ENCODE measurements at places on chromosomes 4 and X.

DNA sequence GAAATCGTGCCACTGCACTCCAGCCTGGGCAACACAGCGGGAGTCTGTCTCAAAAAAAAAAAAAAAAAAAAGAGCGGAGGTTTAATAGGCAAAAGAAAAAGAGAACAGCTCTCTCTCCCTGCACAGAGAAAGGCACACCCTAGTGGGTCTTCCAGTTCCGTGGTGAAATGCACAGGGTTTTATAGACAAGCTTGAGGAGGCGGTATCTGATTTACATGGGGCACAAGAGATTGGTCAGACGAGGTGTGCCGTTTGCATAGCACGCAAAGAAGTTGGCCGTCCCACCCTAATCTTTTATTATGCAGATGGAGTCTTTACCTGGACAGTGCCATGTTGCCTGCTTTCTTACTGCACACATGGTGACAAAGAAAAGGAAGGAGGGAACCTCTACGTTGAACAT is 33.5 kb upstream of the REST start:
- no peak for DNase-seq

GRCh38 chrX:73831500-73831899 is 268.5 kb downstream of the CHIC1 start:
- no peak for DNase-seq

GRCh38 chr4:152805818-152806217 is 26.1 kb downstream of the ARFIP1 start:
- no peak for DNase-seq

GRCh38 chr4:6751611-6752485 is 30.7 kb upstream of the KIAA0232 start:
- DNase-seq, result no peak

GRCh38 chrX:101958139-101958538 is 26.3 kb upstream of the ZMAT1 start:
- DNase-seq, result no peak

- no peak for DNase-seq
These were observed 30.1 kb downstream of the NEUROG2 start for GRCh38 chr4:112485930-112486329.

- peak; percentile 43 for DNase-seq
These were observed 482.0 kb upstream of the TENM3 start for GRCh38 chr4:181761156-181761555.

DNA sequence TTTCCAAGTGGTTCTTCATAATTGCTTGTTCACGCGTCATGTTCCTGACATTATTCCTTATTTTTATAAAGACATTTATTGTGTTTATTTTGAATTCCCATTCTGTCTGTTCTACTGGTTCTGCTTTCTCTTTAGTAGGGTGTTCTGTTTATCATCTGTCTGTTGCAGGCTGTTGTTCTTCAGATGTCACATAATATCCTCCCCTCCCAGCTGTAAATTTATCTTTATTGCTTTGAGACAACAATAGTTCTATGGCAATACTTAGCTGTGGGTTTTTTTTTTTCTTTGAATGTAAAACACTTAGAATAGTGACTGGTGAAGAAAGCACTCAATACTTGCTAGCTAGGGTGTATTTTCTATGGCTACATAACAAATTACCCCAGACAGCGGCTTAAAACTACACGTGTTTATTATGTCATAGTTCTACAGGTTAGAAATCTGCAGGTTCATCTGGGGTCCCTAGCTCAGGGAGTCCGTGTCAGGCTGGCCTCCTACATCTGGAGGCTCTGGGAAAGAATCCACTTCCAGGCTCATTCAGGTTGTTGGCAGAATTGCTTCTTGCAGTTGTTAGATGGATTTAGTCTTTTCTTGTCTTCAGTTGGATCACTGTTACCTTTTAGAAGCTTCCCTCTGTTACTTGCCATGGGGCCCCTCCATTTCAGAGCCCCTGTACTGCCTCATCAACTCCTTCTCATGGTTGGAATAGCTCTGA is 63.4 kb upstream of the ENPEP start:
- no peak for DNase-seq

GRCh38 chrX:134631426-134632346 is 26.6 kb downstream of the PLAC1 start:
- DNase-seq, result peak; percentile 43

- DNase-seq, result peak; percentile 51
These were observed 298.8 kb upstream of the TAPT1 start for GRCh38 chr4:16524911-16525554.

- DNase-seq, result no peak
These were observed 139.1 kb downstream of the ARX start for GRCh38 chrX:24876530-24877287.

- no peak for DNase-seq
These were observed 167.1 kb downstream of the NHS start for GRCh38 chrX:17542123-17542522.

DNA sequence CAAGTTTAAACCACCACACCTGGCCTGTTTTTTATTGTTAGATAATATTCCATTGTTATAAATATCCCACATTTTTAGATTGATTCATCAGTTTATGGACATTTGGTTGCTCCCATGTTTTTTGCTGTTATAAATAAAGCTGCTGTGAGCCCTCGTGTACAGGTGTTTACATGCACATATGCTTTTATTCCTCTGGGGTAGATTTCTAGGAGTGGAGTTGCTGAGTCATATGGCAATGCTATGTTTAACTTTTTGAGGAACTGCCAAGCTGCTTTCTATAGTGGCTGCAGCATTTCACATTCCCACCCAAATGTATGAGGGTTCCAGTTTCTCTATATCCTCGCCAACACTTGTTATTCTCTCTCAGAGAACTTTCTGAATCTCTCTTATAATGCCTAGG is 90.5 kb downstream of the TBL1X start:
- DNase-seq, result no peak

DNA sequence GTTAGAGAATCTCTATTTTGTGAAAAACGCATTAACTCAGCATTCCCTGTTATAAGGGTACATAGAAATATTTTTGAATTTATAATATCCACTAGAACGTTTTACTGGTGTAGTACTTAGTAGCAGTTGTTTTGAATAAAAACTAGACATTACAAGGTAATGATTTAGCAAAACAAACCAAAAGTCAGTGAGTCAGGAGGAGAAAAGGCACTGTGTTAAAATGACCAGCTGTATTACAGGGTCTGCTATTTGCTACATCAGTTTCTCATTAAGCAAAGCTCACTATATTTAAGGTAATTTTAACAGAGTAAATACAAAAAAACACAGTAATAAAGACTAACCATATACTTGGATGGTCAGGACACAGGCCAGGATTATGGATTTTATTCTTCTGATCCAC is 152.8 kb downstream of the RASL11B start:
- no peak for DNase-seq

GRCh38 chr4:66123831-66124413 is 453.6 kb upstream of the EPHA5 start:
- no peak for DNase-seq

- DNase-seq, result no peak
These were observed 2.6 kb upstream of the SLC6A8 start for GRCh38 chrX:153685156-153685536.

DNA sequence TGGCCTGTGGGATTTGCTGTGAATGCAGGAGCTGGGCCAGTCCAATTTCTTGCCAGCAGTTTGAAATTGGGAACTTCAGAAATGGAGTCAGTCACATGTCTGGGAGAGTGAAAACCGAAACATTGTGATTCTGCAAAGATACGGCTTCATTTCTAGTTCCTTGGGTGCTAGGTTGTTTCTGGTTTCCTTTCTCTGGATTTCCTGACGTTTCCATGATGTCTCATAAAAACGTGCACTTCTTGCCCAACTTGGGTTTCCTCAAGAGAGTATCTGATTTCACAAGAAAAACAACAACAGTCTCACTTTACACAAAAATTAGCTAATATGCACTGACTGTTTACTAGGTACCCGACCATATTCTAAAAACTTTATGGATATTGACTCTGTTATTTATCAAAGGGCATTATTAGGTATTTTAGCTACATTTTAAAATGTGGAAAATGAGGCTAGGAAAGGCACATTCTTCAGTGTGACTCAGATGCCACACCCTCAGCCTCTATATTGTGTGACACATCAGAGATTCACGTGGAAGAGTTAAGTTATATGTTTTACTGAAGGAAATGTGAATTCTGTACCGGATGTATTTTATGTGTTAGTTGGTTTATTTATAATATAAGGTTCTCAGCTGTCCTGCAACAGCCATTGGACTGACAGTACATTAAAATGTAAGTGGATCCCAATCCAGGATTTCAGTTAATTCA is 225.0 kb upstream of the PUDP start:
- DNase-seq, result peak; percentile 79

DNA sequence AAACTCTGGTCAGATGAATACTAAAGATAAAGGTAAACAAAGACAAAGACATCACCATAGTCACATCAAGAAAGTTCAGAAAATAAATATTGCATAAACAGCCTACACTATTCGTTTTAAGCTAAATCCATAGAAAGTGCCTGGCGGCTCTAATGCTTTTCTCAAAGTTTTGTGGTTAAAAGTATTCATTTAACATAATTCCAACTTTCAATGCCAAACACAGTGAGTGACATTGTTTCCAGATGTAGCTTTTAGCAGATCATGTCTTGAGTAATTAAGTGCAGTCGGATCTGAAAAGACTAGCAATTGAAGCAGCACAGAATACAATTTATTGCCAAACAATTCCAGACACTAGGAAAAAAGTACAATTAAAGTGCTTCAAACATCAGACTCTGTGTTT is 287.1 kb upstream of the ADGRL3 start:
- no peak for DNase-seq

GRCh38 chrX:71178908-71179307 is 34.3 kb downstream of the NLGN3 start:
- DNase-seq, result peak; percentile 76

GRCh38 chrX:39253551-39253950 is 452.3 kb downstream of the MID1IP1 start:
- no peak for DNase-seq

DNA sequence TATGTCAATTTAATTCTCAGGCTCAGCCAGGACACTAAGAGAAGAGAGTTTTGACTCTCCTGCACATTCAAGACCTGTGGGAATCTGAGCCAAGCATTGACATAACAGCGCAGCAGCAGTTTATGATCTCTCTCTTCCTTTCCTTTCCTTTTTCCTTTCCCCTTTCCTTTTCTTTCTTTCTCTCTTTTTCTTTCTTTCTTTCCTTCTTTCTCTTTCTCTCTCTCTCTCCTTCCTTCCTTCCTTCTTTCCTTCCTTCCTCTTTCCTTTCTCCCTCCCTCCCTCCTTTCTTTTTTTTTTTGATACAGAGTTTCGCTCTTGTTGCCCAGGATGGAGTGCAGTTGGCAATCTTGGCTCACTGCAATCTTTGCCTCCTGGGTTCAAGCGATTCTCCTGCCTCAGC is 21.6 kb downstream of the SAT1 start:
- DNase-seq, result no peak

- no peak for DNase-seq
These were observed 1624.7 kb downstream of the ARAP2 start for GRCh38 chr4:34619531-34620162.

DNA sequence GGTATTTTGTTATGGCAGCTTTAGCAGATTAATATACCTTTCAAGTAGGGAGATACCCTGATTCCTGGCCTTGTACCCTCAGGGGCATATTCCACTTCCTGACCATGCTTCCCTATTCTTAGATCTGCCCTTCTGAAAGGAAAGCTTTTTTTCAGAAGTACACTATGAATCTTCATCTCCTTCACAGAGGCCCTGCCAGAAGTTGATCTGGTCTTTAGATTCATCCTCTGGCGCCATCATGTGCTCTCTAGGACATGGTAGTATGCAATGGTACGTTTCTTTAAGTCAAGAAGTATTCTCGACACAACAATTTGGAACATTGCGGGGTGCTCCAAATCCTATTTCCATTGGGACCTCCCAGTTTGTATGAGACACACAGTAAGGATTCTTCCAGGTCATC is 39.6 kb upstream of the DIPK2B start:
- peak; percentile 0 for DNase-seq

GRCh38 chr4:81471298-81471587 is 464 bp downstream of the RASGEF1B start:
- peak; percentile 9 for DNase-seq

GRCh38 chr4:137531168-137531985 is 917 bp downstream of the PCDH18 start:
- peak; percentile 80 for DNase-seq

DNA sequence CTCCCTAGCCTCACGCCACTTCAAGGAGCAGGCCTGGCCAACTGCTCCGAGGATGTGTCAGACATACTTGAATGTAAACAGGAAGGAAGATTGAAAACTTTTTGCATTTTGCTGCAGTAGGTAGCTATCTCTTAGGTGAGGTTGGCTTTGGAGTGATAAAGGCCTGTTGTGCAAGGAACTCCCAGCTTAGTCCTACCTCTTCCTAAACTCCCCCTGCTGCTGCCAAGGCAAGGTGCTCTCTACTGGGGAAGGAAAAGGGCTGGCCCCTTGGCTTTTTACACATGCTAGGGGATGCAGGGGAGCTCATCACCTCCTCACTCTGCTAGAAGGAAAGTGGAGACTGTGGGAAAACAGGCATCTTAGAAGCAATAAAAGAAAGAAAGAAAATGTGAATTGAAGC is 10.7 kb upstream of the BRS3 start:
- no peak for DNase-seq

GRCh38 chr4:118994030-118994429 is 105.4 kb downstream of the SYNPO2 start:
- no peak for DNase-seq

DNA sequence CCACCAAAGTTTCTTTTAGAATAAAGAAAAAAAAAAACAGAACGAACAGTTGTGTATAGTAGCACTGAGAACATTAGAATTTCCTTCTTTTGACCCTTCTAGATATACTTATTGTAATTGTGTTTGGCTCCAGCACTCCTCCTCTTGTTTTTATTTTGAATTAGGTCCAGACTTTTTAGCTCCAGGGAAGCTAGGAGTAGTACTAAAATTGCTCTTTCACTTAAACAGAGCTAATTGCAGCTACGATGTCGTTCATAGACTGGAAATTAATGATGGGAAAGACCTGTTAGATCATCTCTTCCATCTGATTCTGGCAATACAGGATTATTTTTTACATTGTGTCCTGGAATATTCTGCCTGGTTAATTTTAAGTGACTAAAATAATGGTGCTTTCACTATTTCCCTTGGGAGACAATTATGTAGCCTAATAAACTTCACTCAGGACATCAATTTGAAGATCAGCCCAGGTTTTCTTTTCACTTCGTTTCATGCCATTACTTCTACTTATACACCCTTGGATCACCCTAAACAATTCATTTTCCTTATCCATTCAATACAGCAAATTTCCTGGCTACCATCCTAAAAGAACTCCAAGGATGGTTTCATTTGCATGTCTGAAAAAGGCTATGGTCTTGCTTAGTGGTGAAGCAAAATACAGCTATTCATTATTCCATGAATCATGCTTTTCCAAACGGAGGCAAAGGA is 480.8 kb upstream of the TECRL start:
- no peak for DNase-seq

GRCh38 chr4:87881115-87881514 is 48.3 kb downstream of the MEPE start:
- DNase-seq, result no peak

DNA sequence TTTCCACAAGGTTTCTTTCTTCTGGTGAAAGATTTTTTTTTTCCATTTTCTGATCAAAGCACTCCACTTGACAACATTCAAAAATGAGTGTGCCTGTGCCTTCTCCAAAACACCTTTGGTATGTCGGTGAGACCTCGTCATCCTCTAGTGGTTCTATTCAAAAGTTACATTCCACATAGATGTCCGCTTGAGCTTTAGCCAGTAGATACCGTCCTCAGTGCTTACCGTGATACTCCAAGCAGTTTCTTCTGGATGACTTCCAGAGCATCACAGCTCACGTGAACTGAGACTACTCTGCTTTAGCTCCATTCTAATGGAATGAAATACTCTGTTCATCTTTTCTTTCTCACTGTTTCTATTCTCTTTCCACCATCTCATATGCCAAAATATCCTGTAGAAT is 38.2 kb upstream of the VEGFC start:
- DNase-seq, result peak; percentile 59
